ENCODE measurements at places on chromosomes 7 and 10. TPM values are rescaled to one million over a fixed set of nuclear protein-coding genes. Genes with fewer than 3 reads are reported as not detected.

The JAZF1 gene
- 15.9 TPM for total RNA-seq

The CLCN1 gene
- under 0.01 TPM for total RNA-seq

The SLIT1 gene
- total RNA-seq = under 0.01 TPM

- DNase-seq = no peak
These were observed 11.9 kb downstream of the PIK3AP1 start for GRCh38 chr10:96708456-96708855.

- peak; percentile 18 for DNase-seq
These were observed 135.6 kb downstream of the LHPP start for GRCh38 chr10:124596962-124597845.

DNA sequence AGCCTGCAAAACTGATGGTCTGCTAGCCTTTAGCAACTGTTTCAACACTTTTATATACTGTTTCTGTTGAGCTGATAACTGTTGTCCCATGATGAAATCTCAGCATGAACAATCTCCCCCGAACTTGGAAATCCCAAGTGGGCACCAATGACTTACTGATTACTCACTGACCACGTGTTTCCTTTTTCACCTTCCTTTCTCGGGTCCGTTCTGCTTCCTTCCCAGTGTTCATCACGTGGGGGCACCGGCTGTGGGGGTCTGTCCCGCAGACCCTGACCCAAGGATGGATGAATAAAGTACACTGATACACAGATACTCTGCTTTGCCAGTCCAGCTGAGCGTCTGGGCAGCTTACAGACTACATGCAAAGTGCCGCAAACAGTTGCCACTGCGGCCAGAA lies 39.0 kb upstream of the RASGEF1A start:
- DNase-seq = peak; percentile 78

DNA sequence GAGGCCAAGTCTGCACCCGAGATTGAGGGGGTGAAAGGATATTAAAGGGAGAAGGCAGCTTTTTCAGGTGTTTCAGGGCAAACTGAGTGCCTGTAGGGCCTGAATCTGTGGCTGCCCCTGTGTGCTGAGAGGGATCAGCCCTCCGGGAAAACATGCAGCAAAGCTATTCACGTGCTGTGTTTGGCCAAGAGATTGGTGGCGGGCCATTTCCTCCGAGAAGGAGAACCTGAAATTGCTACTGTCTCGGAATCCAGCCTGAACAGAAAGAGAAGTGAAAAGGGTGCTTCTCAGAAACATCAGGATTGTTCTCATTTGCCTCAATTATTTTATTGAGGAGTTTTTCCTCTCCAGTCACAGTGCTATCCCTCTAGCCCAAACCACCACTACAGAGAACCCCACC lies 16.0 kb downstream of the GIMAP5 start:
- no peak for DNase-seq

DNA sequence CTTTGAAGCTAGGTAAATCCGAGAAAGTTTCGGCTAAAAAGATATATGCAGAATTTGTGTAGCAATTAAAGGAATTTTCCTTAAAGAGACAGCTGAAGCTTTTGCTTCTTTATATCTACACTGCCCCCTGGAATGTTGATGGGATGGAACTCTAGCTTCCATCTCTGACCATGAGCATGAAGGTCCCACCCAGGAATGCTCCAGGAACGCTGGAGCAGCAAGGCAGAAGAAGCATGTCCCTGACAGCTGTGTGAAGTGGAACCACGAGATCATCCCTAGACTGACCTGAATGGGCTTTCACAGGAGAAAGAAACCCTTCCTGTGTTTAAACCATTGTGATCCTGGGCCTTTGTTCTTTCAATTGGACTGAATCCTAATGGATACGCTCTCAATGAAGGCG lies 99.7 kb upstream of the NOBOX start:
- no peak for DNase-seq

GRCh38 chr7:32957326-32958045 lies at the start of gene FKBP9:
TSS of gene FKBP9 (plus strand) at chr7:32957440. CDS start at chr7:32957574, 134 bp downstream.
- DNase-seq = peak; percentile 99

DNA sequence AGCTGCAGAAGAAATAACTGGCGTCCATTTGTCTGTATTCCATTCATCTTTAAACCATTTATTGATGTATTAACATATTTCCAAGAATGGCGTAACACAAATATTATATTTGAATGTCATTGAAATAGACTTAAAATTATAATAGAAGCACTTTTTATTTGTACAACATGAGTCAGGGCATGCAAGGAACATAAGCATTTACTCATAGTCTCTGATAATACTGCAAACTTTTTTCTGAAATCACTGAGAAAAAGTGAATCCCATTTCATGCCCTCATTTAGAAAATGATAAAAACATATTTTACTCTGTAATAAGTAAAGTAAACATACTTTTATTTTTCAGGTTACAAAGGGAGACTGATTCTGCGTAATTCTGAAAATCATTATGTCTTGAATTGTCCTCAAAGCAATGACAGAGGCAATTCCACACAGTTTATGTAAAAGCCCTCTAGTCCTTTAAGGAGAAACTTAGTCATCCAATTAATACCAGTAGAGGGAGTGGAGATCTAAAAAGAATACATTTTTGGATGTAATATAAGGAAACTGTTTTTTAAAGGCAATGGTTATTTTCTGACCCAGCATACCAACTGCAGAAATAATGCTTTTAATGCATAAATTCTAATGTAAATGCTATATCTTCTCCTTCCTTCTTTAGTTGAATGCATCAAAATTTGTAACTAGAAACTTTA lies 58.1 kb downstream of the AGMO start:
- DNase-seq = no peak

- peak; percentile 47 for DNase-seq
These were observed 193.7 kb downstream of the PTPN20 start for GRCh38 chr10:47104786-47105385.

- no peak for DNase-seq
These were observed 119.8 kb upstream of the PCBD1 start for GRCh38 chr10:71008150-71008549.

GRCh38 chr10:95664543-95664942 lies 8.0 kb upstream of the ALDH18A1 start:
- DNase-seq = no peak
